ENCODE measurements at places on chromosomes 6 and 20. TPM values are rescaled to one million over a fixed set of nuclear protein-coding genes. Genes with fewer than 3 reads are reported as not detected.
A peak's percentile ranks its signal among the peaks of the same experiment; 100 is the strongest.

Gene GHRH
- total RNA-seq, result not detected

Gene CBLN4
- not detected for total RNA-seq

Gene NRSN1
- total RNA-seq, result not detected

Gene SUPT3H
- 7.4 TPM for total RNA-seq

Gene GLO1
- 191 TPM for total RNA-seq

Gene PPP1R14C
- total RNA-seq, result 7.8 TPM

Gene APOM
- 2.2 TPM for total RNA-seq

Gene LKAAEAR1
- total RNA-seq, result not detected

Gene ESR1
- total RNA-seq, result 0.17 TPM

Gene CRISP3
- total RNA-seq, result not detected

Gene CCND3
- total RNA-seq, result 26.6 TPM

DNA sequence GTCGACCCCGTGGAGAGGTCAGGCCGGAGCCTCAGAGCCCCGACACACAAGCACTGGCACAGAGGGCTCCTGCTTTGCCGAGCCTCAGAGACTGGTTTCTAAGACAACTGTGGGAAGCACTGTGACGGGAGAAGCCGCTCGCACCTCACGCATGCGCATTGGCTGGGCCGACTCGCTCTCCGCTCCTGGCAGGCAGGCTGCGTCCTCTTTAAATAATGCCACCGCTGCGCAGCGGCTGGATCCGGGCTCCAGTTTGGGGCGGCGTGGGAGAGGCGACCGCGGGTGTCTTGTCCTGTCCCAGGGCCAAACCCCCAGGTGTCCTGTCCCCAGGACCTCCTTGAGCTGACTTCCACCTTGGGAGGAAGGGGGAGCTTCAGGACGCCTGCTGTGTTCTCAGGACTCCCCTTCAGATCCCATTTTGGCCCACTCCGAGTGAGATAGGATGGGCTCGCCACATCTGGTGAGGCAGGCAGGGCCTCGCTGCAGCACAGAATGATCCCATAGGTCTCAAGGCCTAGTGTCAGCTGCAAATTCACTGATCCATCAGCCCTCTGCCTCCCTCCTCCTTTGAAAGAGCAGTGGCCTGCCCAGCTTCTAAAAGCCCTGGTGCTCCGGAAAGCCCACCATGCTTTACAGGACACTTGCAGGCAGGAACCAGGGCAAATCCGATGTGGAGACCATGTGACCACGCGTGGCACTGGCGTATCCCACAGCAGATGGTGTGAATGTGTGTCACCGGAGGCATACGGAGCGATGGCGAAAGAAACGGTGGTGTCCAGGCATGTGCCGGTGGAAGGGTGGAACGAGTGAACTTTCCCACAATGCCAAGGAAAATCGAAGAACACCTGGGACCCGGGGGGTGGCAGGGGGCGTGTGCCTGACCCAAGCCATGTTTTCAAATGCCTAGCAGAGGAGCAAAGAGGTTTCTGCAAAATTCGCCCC lies 169.3 kb upstream of the ZNF337 start:
- peak; percentile 49 for DNase-seq
- no peak overlapping the region for H3K27ac ChIP-seq
- H3K36me3 ChIP-seq, result no peaks in the 10 kb centered on the region
- no peaks in the 10 kb centered on the region for H3K27me3 ChIP-seq
- peak overlapping the region; percentile 32 for H3K4me3 ChIP-seq

- no peaks in the 10 kb centered on the region for H3K27me3 ChIP-seq
- H3K36me3 ChIP-seq, result no peaks in the 10 kb centered on the region
- DNase-seq, result no peak
- no peak overlapping the region for H3K27ac ChIP-seq
Measured at GRCh38 chr6:146351018-146351417, 192.6 kb upstream of the RAB32 start.

DNA sequence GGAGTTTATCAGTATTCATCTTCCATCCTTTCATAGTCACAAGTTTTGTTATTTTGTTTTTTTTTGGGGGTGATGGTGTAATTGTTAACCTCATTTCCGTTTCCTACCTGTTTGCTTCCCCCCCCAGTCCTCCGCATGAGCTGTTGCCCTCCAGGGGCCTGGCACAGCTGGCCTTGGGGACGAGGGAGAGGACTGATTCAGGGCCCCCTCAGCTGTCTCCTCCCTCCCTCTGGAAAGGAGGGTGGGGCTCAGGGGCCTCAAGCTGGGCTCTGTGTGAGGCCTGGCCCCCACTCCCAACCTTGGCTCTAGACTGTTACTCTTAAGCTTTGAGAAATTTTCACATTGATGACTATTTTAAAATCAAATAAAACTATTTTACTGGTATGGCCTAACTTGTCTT lies 4.0 kb downstream of the LRRC73 start:
- H3K27me3 ChIP-seq, result no peaks in the 10 kb centered on the region
- 0 out of 2 replicates have a peak, but pooled peaks cover 16% of the 10 kb centered on the region for H3K36me3 ChIP-seq
- peaks cover 22% of the 10 kb centered on the region for H3K4me1 ChIP-seq
- no peak for DNase-seq
- no peak overlapping the region for H3K4me3 ChIP-seq

GRCh38 chr6:135828021-135828420 lies 23.5 kb upstream of the PDE7B start:
- no peaks in the 10 kb centered on the region for H3K4me1 ChIP-seq
- no peaks in the 10 kb centered on the region for H3K36me3 ChIP-seq
- H3K27me3 ChIP-seq, result no peaks in the 10 kb centered on the region
- DNase-seq, result no peak

DNA sequence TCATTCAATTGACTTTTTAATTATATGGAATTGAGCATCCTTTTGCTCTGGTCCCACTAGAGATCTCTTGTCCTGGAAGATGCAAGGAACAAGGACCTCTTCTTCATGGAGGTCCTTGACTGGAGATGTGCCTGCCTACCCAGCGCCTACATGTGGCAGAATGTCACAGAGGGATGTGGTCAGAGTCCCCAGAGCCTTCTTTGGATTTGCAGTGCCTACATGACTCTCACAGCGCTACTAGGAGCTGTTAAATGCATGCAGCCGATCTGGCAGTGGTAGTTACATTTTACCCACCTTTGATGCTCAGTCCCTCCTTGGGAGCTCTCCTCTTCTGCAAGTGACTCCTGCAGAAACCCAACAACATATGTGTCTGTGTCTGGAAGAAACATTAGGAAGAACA lies 51.9 kb upstream of the ADTRP start:
- no peak overlapping the region for H3K27ac ChIP-seq
- peaks cover 3% of the 10 kb centered on the region for H3K4me1 ChIP-seq
- H3K36me3 ChIP-seq, result no peaks in the 10 kb centered on the region
- H3K4me3 ChIP-seq, result no peak overlapping the region
- H3K27me3 ChIP-seq, result no peaks in the 10 kb centered on the region

GRCh38 chr20:57658833-57659516 lies 38.7 kb upstream of the ZBP1 start:
- no peak overlapping the region for H3K4me3 ChIP-seq
- H3K36me3 ChIP-seq, result no peaks in the 10 kb centered on the region
- no peak for DNase-seq
- H3K27me3 ChIP-seq, result 0 out of 2 replicates have a peak, but pooled peaks cover under 1% of the 10 kb centered on the region
- H3K27ac ChIP-seq, result no peak overlapping the region

- peaks cover 5% of the 10 kb centered on the region for H3K4me1 ChIP-seq
- H3K27me3 ChIP-seq, result no peaks in the 10 kb centered on the region
- H3K27ac ChIP-seq, result peak overlapping the region; percentile 4
Measured at GRCh38 chr20:62723351-62723750, 14.7 kb downstream of the NTSR1 start.

- no peak for DNase-seq
- no peak overlapping the region for H3K27ac ChIP-seq
- H3K4me3 ChIP-seq, result no peak overlapping the region
- H3K36me3 ChIP-seq, result no peaks in the 10 kb centered on the region
Measured at GRCh38 chr20:15320941-15321340, 983.5 kb upstream of the FLRT3 start.

GRCh38 chr6:106381881-106382280 lies 21.4 kb downstream of the CRYBG1 start:
- H3K27me3 ChIP-seq, result no peaks in the 10 kb centered on the region
- H3K4me3 ChIP-seq, result no peak overlapping the region
- H3K27ac ChIP-seq, result no peak overlapping the region

- no peaks in the 10 kb centered on the region for H3K27me3 ChIP-seq
- H3K36me3 ChIP-seq, result no peaks in the 10 kb centered on the region
Measured at GRCh38 chr6:25278914-25279747, at the start of gene CARMIL1. TSS of gene CARMIL1 (plus strand) at chr6:25279374. CDS start at chr6:25279796, 422 bp downstream.

DNA sequence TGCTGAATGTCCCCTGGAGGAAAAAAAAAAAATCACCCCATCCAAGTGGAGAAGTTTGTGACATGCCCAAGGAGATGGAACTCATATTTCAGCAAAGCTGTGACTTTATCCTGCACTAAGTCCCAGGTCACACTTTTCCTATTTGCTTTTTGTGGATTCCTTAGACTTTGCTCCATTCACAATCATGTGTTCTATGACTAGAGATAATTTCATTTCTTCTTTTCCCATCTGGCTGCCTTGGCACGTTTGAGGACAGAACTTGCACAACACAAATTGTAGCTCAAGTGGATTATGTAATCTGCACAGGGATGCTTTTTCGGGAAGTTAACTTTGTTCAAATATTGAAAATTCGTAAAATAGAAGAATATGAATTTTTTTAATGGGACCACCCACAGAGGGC lies 100.7 kb upstream of the PTPN1 start:
- peaks cover 4% of the 10 kb centered on the region for H3K4me1 ChIP-seq
- H3K36me3 ChIP-seq, result no peaks in the 10 kb centered on the region
- no peak for DNase-seq
- no peak overlapping the region for H3K4me3 ChIP-seq
- H3K27ac ChIP-seq, result no peak overlapping the region

- H3K36me3 ChIP-seq, result no peaks in the 10 kb centered on the region
- no peak overlapping the region for H3K4me3 ChIP-seq
- peaks cover 33% of the 10 kb centered on the region for H3K4me1 ChIP-seq
- no peak for DNase-seq
- H3K27ac ChIP-seq, result no peak overlapping the region
Measured at GRCh38 chr20:32556312-32557184, 28.6 kb downstream of the NOL4L start.

- peak overlapping the region; percentile 19 for H3K27ac ChIP-seq
- H3K4me1 ChIP-seq, result peaks cover 19% of the 10 kb centered on the region
- H3K27me3 ChIP-seq, result no peaks in the 10 kb centered on the region
- H3K36me3 ChIP-seq, result no peaks in the 10 kb centered on the region
- no peak for DNase-seq
Measured at GRCh38 chr6:133991096-133991593, 38.1 kb downstream of the TBPL1 start.

- no peaks in the 10 kb centered on the region for H3K27me3 ChIP-seq
- no peak for DNase-seq
- H3K27ac ChIP-seq, result no peak overlapping the region
- peaks cover 3% of the 10 kb centered on the region for H3K4me1 ChIP-seq
Measured at GRCh38 chr20:51412951-51413481, 129.5 kb downstream of the NFATC2 start.

GRCh38 chr6:150915880-150916265 lies 50.4 kb downstream of the MTHFD1L start:
- H3K36me3 ChIP-seq, result peaks cover 26% of the 10 kb centered on the region
- no peak overlapping the region for H3K4me3 ChIP-seq
- H3K4me1 ChIP-seq, result no peaks in the 10 kb centered on the region
- H3K27ac ChIP-seq, result no peak overlapping the region

DNA sequence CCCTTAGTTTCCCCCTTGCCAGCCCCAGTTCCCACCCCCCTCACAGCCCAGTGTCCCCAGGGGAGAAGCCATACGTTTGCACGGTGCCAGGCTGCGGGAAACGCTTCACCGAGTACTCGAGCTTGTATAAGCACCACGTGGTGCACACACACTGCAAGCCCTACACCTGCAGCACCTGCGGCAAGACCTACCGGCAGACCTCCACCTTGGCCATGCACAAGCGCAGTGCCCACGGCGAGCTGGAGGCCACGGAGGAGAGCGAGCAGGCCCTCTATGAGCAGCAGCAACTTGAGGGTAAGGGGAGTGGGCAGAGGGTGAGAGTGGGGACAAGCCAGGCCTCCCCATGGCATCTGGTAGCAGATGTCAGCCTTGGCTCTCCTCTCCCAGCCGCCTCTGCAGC lies 5.1 kb upstream of the DEF6 start:
- H3K27me3 ChIP-seq, result no peaks in the 10 kb centered on the region
- peaks cover 4% of the 10 kb centered on the region for H3K4me1 ChIP-seq
- H3K36me3 ChIP-seq, result peaks cover 19% of the 10 kb centered on the region
- no peak overlapping the region for H3K27ac ChIP-seq
- H3K4me3 ChIP-seq, result no peak overlapping the region

DNA sequence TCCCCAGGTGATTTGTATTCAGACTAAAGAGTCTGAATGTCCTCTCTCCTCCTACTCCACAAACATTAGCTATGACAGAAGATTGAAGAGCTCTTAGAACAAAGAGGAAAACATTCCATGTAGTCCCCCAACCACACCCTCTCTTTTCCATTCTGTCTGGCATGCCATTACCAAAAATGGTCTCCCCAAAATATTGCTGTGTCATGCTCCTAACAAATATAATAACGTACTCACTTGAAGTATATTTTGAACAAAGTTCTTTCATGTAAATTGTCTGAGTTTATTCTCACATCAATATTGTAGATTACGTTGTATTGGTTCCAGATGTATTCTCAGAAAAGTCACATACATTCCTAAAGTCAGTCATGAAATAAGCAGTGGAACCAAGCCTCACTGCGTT lies 467.3 kb upstream of the IRAK1BP1 start:
- DNase-seq, result no peak
- no peaks in the 10 kb centered on the region for H3K4me1 ChIP-seq
- H3K4me3 ChIP-seq, result no peak overlapping the region
- H3K27me3 ChIP-seq, result no peaks in the 10 kb centered on the region
- no peak overlapping the region for H3K27ac ChIP-seq

GRCh38 chr20:12984069-12984765 lies 24.6 kb upstream of the SPTLC3 start:
- no peak overlapping the region for H3K27ac ChIP-seq
- no peaks in the 10 kb centered on the region for H3K36me3 ChIP-seq
- H3K27me3 ChIP-seq, result no peaks in the 10 kb centered on the region
- H3K4me3 ChIP-seq, result no peak overlapping the region
- no peak for DNase-seq
- H3K4me1 ChIP-seq, result no peaks in the 10 kb centered on the region

DNA sequence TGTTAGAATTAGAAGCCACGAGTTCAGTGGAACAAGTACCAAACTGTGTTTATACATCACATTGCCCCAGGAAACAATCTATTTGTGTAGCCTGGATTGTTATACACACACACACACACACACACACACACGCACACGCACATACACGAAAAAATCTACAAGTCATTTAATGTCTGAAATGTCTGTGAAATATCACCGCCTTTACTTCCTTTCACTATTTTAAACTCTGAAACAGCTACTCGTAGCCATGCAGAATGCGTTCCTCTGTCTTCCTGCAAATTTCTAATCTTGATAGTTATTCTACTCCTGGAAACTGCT lies 84.4 kb upstream of the SCAF8 start:
- DNase-seq, result no peak
- H3K27ac ChIP-seq, result no peak overlapping the region
- no peak overlapping the region for H3K4me3 ChIP-seq
- no peaks in the 10 kb centered on the region for H3K4me1 ChIP-seq
- no peaks in the 10 kb centered on the region for H3K27me3 ChIP-seq

All from HCT116 (cell line).